ENCODE measurements at places on chromosomes 5 and 9.

DNA sequence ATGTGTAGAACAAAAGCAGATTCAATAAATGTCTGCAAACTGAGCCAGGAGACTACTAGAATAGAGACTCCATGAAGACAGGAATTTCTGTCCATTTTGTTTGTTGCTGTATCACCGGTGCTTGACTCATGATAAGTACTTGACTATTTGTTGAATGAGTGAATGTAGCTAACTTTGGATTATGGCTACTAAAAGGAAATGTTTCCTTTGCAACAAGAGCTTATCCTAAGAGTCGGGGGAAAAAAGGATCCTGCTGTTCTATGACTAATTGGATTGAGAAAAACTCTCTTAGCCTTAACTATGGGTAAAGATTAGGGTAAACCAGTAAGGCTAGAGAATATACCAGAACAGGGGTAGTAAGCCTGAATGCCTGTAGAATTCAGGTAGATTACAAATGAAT is 3.5 kb downstream of the PAIP1 start:
- peaks cover 21% of the 10 kb centered on the region for H3K4me1 ChIP-seq
- H3K27me3 ChIP-seq, result no peaks in the 10 kb centered on the region
- peaks cover 9% of the 10 kb centered on the region for H3K36me3 ChIP-seq
- no peak for DNase-seq

DNA sequence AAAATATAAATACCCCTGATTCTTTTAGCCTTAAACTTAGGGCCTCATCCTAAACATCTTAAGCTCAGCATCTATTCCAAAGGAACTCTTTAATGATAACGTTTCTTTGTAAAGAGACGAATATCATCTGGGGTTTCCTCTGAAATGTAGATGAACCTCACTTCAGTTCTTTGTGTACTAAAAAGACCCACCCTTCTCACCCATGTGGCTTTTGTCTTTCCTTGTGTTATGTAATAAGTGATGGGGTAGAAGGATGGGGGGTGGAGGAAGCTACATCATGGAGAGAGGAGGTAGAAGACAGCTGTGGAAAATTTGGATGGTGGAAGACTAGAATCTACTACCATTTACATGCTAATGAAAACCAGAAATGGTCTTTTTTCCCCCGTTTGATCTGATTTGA is 111.0 kb downstream of the NDUFS4 start:
- no peaks in the 10 kb centered on the region for H3K4me1 ChIP-seq
- peaks cover 56% of the 10 kb centered on the region for H3K36me3 ChIP-seq
- H3K4me3 ChIP-seq, result no peak overlapping the region
- DNase-seq, result no peak

DNA sequence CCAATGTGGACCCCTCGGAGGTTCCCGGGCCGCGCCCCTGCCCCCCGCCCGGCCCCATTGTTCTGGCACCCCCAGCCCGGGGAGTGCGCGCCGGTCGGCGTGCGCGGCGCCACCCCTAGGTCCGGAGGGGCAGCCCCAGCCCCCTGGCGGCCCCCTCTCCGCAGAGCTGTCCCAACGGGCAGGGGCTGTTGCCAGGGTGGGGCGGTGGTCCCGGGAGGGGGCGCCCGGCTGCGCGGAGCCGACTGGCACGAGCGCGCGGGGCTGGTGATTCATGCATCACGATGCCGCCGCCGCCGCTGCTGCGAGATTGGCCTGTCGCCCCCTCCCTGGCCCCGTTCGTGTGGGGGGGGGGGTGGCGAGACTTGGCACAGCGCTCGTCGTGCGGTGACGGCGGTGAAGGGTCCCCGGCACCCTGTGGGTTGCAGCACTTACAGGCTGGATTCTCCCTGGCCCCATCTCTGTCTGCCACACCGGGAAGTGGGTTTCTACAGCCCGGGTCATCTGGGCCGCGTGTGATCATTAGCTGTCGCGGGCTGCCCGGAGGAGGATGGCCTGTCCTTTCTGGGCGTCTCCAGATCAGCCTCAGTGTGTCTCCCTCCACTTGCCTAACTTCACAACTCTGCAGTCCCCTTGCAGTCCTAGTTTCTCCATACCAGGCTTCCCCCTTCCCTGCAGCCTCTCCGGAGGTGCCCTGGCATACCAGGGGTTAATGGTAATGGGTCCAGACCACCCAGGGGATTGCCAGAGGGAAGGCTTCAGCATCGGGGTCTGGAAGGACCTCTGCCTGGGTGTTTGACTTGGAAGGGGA is 858 bp downstream of the NCS1 start:
- peak overlapping the region; percentile 68 for H3K27ac ChIP-seq
- peaks cover 6% of the 10 kb centered on the region for H3K4me1 ChIP-seq
- peak; percentile 35 for DNase-seq
- H3K36me3 ChIP-seq, result no peaks in the 10 kb centered on the region
- peak overlapping the region; percentile 73 for H3K4me3 ChIP-seq

- peaks cover 18% of the 10 kb centered on the region for H3K4me1 ChIP-seq
- DNase-seq, result no peak
- H3K4me3 ChIP-seq, result no peak overlapping the region
- peaks cover 10% of the 10 kb centered on the region for H3K36me3 ChIP-seq
- H3K27ac ChIP-seq, result no peak overlapping the region
Observed at GRCh38 chr5:77635067-77635916, 3.2 kb downstream of the OTP start.

- no peaks in the 10 kb centered on the region for H3K36me3 ChIP-seq
- peaks cover 21% of the 10 kb centered on the region for H3K27me3 ChIP-seq
- DNase-seq, result peak; percentile 29
Observed at GRCh38 chr9:96567203-96567700, 52.4 kb downstream of the CDC14B start.

- peak within 1 kb of the TSS; percentile 89 for H3K27ac ChIP-seq
- peak within 1 kb of the TSS; percentile 79 for H3K4me3 ChIP-seq
- H3K36me3 ChIP-seq, result peaks cover 4% of the 10 kb centered on the region
- DNase-seq, result peak; percentile 25
- H3K27me3 ChIP-seq, result no peaks in the 10 kb centered on the region
Observed at GRCh38 chr5:111756581-111757354, at the start of gene NREP. Gene NREP, minus strand, starts transcription at chr5:111757194. Its CDS starts 1,422 bp downstream, at chr5:111755772.

DNA sequence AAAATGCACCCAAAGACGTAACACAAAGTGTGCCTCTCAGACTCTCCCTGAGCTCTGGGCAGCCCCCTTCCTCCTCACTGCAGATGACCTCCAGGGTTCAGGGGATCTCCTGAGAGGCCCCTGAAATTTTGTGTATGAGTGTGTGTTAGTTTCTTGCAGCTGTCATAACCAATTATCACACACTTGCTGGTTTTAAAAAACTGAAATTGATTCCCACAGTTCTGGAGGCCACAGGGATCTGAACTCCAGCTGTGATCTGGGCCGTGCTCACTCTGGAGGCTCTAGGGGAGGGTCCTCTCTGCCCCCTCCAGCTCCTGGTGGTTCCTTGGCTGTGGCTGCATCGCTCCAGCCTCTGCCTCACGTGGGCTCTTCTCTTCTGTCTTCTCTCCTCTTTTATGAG is 58.8 kb downstream of the OLFM1 start:
- no peaks in the 10 kb centered on the region for H3K4me1 ChIP-seq
- no peaks in the 10 kb centered on the region for H3K36me3 ChIP-seq
- H3K27ac ChIP-seq, result no peak overlapping the region
- no peak for DNase-seq
- H3K4me3 ChIP-seq, result no peak overlapping the region
- H3K27me3 ChIP-seq, result peaks cover 16% of the 10 kb centered on the region

DNA sequence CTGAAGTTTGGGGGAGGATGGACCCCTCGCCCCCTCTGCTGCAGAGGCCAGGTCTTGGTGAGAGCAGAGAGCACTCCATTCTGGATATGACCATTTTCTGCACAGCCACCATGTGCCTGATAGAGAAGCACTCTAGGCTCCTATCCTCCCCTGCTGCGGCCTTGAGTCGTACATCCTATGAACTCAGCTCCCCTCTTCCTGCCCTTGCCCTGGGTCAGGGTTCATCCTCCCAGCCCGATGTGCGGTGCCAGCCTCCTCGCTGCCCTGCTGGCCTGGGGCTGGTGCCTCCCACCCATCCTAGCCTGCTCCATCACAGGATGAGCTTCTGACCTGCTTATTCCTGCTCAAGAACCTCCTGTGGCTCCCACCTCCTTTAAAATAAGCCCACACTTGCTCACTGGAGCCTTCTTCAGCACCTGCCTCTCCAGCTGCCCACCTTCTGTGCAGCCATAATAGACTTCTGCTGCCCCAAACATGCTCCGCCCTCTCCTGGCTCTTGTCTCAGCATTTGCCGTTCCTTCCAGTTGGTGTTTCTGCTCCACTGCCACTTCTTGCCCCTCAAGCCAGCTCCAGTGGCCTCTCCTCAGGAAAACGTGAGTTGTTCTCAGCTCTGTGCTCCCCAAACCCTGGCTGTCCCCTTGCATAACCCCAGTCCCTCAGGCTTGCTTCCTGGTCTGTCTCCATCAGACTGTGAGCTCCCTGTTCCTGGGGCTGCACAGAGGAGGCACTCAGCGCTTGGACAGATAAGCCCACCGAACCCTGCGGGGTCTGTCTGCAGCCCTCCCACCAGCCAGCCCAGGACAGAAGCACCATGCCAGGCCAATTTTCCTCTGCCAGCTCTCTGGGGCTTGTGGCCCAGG is 22.3 kb upstream of the TTLL11 start:
- no peaks in the 10 kb centered on the region for H3K36me3 ChIP-seq
- no peak for DNase-seq
- H3K27me3 ChIP-seq, result no peaks in the 10 kb centered on the region
- H3K4me1 ChIP-seq, result no peaks in the 10 kb centered on the region

DNA sequence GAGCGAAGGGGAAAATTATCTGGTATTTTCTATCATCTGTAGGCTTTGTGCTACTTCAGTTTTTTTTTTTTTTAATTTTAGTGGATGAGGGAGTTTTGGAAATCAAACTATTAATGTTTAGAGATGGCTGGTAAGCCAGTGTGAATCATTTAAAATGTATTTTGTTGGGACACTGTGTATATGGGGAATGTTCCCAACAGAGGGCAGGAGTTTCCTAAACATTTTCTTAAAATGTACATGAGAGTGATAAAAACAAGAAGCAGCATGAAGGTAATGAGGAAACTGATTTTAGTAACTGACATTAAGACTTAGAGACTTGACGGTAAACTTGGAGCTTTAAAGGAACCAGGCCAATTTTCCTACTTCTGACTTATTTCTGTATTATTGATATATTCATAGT is 68.2 kb upstream of the ITGA2 start:
- no peak overlapping the region for H3K27ac ChIP-seq
- no peaks in the 10 kb centered on the region for H3K36me3 ChIP-seq

DNA sequence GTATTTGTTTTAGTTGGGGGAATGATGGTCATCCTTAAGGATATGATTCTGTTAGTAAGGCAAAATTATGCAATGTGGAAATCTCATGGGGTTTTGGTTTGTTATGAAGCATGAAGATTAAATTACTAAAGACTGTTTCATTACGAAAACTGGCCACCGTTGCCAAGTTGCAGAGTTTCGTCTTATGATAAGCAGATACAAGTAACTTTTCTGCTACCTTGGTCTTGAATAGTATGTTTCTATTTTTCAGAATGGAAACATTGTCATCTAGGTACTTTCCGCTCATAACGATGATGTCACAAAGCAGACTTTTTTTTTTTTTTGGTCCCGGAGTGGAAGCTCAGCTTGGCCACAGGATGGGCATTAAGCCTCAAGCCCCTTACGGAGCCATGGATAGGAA is 4.2 kb downstream of the CCNI2 start:
- no peak overlapping the region for H3K4me3 ChIP-seq
- H3K36me3 ChIP-seq, result peaks cover 28% of the 10 kb centered on the region
- H3K27ac ChIP-seq, result peak overlapping the region; percentile 83
- H3K27me3 ChIP-seq, result no peaks in the 10 kb centered on the region
